ENCODE measurements at places on chromosomes 7 and 10.

GRCh38 chr10:126478546-126478945 is 90.3 kb upstream of the ADAM12 start:
- no peak for ATAC-seq

DNA sequence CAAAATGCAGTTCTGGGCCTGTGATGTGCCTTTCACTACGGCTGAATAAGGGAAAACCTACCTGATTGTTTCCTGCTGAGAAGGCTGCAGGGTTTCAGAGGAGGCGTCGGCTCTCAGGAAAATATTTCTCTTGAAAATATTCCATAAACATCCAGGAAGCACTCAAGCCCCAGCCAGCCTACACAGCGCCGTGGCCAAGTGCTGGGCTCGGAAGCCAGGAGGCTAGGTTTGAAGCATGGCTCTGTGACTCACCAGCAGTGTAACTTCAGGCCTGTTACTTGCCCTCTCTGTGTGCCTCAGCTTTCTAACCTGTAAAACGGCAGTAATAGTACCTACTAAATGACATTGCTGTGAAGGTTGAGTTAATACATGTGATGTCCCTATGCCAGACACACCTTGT is 399.1 kb downstream of the GATA3 start:
- no peak for ATAC-seq

DNA sequence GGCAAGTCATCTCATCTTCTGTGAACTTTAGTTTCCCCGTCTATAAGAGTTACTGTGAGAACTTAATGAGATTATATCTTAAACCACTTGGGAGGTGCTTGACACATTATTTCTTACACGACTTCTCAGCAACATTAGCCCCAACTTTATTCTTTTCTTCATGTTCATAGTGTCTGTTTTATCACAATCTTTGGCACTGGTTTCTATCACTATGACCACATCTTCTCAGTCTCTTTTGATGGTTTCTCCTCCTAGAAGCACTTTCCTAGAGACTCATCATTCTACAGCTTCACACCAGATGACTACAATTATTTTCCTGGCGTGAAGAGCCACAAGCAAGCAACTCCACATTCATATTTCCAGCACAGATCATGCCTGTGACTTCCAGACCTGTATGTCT is 26.5 kb upstream of the BET1 start:
- ATAC-seq = no peak

DNA sequence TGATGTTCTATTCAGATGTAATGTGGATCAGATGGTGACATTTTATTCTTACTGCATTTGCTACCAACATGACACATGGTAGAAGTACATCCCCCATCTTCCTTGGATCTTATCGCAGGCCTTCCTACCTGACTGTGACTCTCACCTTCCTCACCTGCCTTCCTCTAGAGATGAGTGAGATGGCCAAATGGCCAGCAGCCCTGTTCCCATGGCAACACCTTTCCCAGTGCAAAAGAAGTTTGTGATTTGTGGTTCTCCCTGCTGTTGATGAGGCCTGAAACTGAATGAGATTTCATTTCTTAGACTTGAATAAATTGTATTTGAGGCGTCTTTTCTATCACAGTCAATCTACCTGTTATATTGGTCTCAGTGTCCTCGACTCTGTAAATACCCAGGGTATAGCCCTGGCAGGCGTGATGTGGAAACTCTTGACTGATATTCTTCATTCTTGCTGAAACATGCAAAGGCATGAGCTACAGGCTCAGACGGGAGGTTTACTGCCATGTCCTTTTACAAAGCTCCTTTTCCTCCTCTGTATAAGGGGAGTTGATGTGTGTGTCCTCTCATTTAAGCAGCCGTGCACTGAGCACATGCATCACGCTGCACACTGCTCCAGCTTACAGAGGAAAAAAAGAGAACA is 440.7 kb upstream of the AKR1E2 start:
- no peak for ATAC-seq

DNA sequence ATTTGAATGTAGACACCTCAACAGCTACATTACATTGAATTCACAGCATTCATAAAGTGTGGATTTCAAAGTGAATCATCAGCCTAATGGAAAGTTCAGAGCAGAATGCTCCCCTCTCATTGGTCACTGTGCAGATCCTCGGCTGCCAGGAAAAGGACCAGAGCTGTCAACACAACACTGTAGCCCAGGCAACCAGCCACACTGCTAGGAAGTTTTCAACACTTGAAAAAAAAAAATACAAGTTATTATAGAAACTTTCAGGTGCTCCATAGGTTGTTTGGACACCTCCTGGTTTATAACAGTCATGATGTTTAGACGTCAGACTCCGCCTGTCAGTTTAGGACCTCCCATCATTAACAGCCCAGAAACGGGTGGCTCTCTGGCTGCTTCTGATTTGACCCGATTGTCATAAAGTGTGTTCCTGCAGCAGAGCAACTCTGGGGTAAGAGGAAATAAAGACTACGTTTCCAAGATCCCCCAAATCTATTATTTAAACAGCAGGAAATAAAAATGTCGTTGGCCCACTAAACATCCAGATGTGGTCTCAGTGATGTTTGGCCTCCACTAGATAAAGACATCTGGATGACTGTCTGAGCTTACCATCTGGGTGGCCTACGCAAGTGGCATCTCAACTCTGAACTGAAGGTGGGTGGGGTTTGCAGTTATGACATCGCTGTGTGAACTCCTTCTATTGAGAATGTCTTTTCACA is 117.4 kb downstream of the CABCOCO1 start:
- ATAC-seq = peak; percentile 99

- no peak for ATAC-seq
Observed at GRCh38 chr10:118914629-118915028, 114.9 kb upstream of the NANOS1 start.

Measured in SK-N-SH treated with all-trans-retinoic acid at 6 μM for 48 hours (cell line).